ENCODE measurements at places on chromosomes 16 and 17. TPM values are rescaled to one million over a fixed set of nuclear protein-coding genes. Genes with fewer than 3 reads are reported as not detected.
A peak's percentile ranks its signal among the peaks of the same experiment; 100 is the strongest.

CLEC16A gene
- 27.1 TPM for total RNA-seq

DNA sequence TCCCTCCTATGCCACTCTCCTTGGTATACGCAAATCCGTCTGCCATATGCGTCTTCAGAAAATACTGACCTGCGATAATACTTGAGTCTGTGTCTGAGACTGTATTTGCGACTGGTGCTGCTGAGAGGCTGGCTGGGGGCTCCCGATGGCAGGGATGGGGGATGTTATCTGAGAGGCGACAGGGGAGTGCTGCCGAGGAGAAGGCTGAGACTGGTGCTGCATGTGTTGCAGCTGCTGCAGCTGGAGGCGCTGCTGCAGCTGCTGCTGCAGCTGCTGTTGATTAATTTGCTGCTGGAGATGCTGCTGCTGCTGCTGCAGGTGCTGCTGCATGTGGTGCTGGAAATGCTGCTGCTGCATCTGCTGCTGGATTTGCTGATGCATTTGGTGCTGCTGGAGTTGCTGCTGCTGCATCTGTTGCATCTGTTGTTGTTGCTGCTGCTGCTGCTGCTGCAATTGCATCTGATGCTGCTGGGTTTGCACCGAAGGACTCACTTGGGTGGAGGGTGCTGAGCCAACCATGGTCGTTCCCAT lies 107.7 kb downstream of the TOX3 start:
- DNase-seq = no peak

DNA sequence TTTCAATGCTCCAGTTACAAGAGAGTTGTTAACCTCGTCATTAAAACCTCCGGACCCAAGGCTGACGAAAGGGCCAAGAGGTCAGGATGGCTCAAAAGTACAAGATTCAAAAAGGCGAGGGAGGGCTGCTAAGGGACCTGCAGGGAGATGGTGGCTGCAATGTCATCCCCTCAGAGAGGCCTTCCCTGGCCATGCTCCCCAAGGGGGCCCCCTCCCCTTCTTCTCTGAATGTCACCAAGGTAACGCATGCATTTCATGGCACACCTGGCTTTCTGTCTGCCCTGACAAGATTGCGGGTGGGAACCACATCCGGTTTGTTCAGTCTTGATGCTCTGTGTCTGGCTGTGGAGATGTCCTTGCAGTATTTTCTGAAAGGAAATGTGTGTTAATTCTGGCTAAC lies 89.9 kb downstream of the C16orf78 start:
- no peak for DNase-seq

GRCh38 chr17:36183001-36183971 lies 6.8 kb upstream of the TBC1D3B start:
- peak; percentile 89 for DNase-seq

GRCh38 chr16:31713945-31714902 lies 159.4 kb upstream of the ZNF267 start:
- no peak for DNase-seq

GRCh38 chr17:4999430-5000093 lies 1.8 kb downstream of the KIF1C start:
- no peak for DNase-seq

- DNase-seq = no peak
Measured at GRCh38 chr16:87451563-87452210, 41.1 kb downstream of the ZCCHC14 start.

GRCh38 chr16:17744921-17745572 lies 274.3 kb upstream of the XYLT1 start:
- no peak for DNase-seq

All from aorta (tissue), 5 donors.